ENCODE measurements at places on chromosomes 11 and 22. TPM values are rescaled to one million over a fixed set of nuclear protein-coding genes. Genes with fewer than 3 reads are reported as not detected.

Gene KCNE3
- polyA plus RNA-seq = 17.9 TPM

Gene APOA1
- polyA plus RNA-seq = 1.2 TPM

Gene CLMP
- 23.8 TPM for polyA plus RNA-seq

Gene TSPAN32
- not detected for polyA plus RNA-seq
